CD4-positive, alpha-beta memory T cell (primary cell): ENCODE measurements at places on chromosomes 2 and 18. TPM values are rescaled to one million over a fixed set of nuclear protein-coding genes. Genes with fewer than 3 reads are reported as not detected.

- no peak for DNase-seq
These were observed 11.8 kb downstream of the MTX2 start for GRCh38 chr2:176280867-176281658.

DNA sequence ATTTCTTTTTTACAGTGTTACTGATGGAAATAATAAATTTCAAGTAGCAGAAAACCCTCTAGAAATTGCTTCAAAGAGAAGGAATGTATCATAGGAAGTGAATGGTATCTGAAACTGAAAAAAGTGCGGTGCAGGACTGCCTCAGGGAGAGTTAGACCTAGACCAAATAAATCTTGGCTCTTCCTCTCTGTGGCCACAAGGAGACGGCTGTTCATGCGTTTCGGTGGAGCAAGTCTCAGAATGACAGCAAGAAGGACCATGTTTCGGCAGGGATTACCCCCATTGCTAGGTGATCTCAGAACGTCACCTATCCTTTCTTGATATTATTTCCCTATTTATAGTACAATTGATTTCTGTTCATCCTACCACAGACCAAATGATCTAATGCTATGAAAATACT lies 522.3 kb downstream of the SOX11 start:
- no peak for DNase-seq

- no peak for DNase-seq
These were observed 22.8 kb downstream of the TTLL4 start for GRCh38 chr2:218733171-218734021.

DNA sequence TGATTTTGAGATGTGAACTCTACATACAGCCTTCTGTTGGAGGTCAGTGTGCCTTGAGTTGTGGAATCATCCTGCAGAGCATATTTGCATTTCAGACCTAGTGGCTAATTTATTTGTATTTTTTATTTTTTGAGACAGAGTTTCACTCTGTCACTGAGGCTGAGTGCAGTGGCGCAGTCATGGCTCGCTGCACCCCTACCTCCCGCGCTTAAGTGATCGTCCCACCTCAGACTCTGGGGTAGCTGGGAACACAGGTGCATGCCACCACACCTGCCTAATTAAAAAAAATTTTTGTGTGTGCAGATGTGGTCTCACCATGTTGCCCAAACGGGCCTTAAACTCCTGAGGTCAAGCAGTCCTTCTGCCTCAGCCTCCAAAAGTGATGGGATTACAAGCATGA lies 104.4 kb downstream of the ASXL3 start:
- no peak for DNase-seq

DNA sequence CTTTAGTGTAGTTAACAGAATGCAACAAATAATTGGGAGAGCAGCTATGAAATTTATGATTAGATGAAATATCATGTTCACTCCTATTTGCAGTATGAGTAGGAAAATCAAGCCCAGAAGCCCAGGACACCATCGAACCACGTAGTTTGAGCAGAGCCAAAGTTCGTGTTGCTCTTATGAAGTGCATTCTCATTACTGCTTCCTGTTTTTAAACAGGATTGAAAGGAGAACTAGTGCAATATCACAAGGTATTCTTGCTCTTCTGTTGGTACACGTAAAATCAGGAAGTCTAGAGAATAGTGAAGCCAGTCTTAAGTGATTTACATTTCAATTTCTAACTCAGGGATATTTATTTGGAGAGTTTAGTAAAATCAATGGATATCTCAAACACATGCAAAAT lies 21.1 kb downstream of the ARHGAP15 start:
- no peak for DNase-seq

ADD2 gene
- total RNA-seq: 0.94 TPM

SF3B6 gene
- 50.0 TPM for total RNA-seq

RESP18 gene
- total RNA-seq: not detected

CRYGA gene
- total RNA-seq: not detected

RAD51AP2 gene
- not detected for total RNA-seq

LONRF2 gene
- total RNA-seq: 0.06 TPM

HOXD12 gene
- total RNA-seq: not detected
